Activated B cell treated with CpG ODN at 0.5 μM for 24 hours (primary cell): ENCODE measurements at places on chromosomes 13 and 19.

GRCh38 chr19:47456721-47457474, 14.8 kb downstream of the SLC8A2 start:
- DNase-seq, result no peak

- peak; percentile 54 for DNase-seq
These were observed 154.9 kb downstream of the TM9SF2 start for GRCh38 chr13:99656092-99656745.

DNA sequence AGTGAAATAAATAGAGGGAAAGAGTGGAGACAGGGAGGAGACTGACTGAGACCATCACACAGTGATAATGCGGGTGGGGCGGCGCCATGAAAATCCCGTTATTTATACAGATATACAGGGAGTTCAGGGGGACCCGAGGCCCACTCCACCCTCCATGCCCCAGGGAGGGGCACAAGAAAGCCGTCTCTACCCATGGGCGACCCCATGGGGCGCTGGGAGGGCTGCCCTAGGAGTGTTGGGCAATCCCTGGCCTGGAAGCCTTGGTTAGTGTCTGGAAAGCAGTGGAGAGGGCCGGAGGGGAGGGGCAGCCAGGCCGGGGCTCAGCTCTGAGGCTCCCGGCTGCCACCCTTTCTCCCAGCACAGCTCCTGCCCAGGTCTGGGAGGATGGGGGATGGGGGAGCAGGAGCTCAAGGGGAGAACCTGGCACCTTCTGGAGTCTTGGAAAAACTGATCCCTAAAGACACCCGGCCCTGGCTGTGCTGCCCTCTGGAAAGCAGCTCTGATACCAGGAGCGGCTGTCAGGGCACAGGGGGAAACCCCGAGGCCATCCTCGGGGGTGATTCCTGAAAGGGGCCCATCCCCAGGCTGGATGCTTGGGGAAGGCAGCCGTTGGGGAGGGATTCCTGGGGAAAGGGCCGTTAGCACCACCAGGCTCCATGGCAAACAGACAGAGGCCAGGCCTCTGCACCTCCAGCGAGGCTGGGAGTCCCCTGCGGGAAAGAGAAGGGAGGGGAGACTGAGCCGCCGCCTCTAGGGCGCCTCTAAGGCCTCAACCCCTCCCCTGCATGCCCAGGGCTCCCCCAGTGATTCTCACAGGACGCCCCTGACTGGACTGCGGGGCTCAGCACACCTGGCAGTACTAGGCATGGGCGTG, 3.0 kb upstream of the PRKD2 start:
- no peak for DNase-seq

- DNase-seq, result peak; percentile 64
These were observed 7.6 kb downstream of the CAPN12 start for GRCh38 chr19:38736413-38737280.

- no peak for DNase-seq
These were observed 5.7 kb downstream of the SLC7A9 start for GRCh38 chr19:32863841-32864240.

DNA sequence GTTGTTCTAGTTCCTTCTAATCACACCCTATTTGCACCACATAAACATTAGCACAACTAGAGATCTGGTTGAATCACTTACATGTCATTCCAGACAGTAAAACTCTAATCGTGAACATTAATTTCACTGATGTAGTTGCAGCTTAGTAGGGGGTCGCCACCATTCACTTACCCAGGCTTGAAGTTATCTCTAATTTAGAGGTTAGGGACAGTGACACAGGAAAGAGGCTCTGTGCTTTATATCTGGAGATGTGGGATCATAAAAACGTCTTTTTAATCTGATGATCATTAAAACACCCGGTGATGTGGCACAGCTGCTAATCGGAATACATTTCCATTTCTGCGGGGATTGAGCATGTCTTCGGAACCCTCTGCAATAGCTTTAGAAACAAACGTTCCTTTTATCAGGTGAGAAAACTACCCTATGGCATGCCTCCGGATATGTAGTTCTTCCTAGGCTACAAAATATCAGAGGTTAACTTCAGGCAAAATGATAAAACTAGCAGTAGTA, 523.0 kb downstream of the MYO16 start:
- no peak for DNase-seq

DNA sequence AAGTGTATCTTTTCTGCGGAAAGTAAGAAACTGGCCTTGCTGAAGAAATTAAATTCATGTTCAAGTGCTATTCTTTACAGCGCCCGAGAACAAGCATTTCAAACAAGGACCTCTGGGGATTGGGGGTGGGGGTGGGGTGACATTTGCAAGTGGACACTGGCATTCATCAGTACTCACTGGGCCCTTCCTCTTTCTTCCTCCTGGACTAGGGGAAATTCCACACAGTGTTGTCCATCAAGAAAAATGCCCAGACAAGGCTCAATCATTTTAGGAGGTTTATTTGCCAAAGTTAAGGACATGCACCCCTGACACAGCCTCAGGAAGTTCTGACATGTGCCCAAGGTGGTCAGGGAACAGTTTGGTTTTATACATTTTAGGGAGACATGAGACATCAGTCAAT, 22.9 kb upstream of the OR10H1 start:
- no peak for DNase-seq

- DNase-seq, result no peak
These were observed 1.2 kb upstream of the ZNF574 start for GRCh38 chr19:42074513-42075363.

DNA sequence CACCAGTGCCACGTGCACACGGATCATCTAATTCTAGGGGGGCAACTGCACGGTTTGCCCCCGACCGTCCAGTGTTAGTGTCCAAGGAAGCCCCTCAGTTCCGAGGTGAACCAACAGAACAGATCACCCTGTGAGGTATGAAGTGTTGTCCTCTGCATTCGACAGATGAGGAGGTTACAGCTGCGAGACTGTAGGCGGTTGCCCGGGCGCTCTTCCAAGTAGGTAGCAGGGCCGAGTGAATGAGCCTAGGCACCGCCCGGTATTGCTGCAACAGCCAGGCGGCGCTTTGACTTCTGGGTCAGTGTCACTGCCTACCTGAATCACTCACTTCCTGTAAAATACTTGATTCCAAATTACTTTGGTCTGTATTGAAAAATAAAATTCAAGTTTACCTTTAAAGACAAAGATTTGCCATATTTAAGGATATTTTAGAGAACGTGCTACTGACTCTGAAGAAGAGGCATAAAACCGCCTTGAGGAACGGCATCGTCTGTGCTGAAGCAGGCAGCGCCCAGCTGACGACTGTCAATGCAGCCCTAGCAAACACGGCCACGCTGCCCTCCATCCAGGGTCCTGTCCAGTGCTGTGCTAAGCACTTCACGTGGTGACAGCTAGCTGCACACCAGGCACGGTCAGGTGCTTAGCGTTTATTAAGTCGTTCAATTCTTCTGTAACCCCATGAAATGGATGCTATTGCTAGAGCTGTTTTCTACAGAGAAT, 19.3 kb upstream of the RASA3 start:
- DNase-seq, result no peak

DNA sequence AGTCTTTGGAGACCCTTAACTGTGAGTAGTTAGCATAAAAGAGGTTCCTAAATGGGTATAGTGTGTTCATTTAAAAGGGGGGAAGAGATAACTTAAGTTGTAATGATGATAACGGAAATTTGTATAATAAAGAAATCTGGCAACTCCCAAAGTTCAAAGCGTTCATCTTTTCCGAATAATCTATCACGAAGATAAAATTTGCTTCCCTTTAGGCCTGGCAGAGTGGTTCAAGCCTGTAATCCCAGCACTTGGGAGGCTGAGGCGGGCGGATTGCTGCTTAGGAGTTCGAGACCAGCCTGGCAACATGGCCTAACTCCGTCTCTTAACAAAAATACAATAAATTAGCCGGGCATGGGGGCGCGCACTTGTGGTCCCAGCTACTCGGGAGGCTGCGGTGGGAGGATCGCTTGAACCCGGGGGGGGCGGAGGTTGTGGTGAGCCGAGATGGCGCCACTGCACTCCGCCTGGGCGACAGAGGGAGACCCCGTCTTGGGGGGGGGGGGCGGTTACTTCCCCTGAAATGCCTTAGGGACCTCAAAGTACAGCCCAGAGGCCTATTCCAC, 934 bp downstream of the N4BP2L2 start:
- peak; percentile 25 for DNase-seq

GRCh38 chr13:23039266-23039935, 141.4 kb upstream of the SGCG start:
- DNase-seq, result no peak

GRCh38 chr19:50651174-50651573, 1.9 kb downstream of the C19orf81 start:
- DNase-seq, result no peak

DNA sequence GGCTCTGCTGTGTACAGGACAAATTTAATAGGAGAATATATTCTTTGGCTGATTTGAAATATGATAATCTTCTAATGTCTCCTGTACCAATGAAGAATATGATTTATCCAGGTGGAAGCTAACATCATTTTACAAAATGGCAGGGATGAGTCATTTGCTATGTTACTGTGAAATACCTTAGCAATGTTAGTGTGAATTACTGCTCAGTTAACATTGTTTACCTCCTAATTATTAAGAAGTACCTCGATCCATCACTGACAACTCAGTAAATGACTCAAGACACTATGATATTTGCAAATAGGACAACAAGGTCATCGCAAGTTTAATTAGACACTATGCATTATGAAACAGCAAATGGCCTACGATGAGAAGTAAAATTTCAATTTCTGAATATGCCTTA, 309.1 kb upstream of the EDNRB start:
- no peak for DNase-seq

- no peak for DNase-seq
These were observed 30.3 kb downstream of the AP1M1 start for GRCh38 chr19:16227837-16228636.

- no peak for DNase-seq
These were observed 547.0 kb upstream of the SLITRK5 start for GRCh38 chr13:87123987-87124784.

- no peak for DNase-seq
These were observed 2301.2 kb downstream of the PCDH9 start for GRCh38 chr13:64928696-64929499.

DNA sequence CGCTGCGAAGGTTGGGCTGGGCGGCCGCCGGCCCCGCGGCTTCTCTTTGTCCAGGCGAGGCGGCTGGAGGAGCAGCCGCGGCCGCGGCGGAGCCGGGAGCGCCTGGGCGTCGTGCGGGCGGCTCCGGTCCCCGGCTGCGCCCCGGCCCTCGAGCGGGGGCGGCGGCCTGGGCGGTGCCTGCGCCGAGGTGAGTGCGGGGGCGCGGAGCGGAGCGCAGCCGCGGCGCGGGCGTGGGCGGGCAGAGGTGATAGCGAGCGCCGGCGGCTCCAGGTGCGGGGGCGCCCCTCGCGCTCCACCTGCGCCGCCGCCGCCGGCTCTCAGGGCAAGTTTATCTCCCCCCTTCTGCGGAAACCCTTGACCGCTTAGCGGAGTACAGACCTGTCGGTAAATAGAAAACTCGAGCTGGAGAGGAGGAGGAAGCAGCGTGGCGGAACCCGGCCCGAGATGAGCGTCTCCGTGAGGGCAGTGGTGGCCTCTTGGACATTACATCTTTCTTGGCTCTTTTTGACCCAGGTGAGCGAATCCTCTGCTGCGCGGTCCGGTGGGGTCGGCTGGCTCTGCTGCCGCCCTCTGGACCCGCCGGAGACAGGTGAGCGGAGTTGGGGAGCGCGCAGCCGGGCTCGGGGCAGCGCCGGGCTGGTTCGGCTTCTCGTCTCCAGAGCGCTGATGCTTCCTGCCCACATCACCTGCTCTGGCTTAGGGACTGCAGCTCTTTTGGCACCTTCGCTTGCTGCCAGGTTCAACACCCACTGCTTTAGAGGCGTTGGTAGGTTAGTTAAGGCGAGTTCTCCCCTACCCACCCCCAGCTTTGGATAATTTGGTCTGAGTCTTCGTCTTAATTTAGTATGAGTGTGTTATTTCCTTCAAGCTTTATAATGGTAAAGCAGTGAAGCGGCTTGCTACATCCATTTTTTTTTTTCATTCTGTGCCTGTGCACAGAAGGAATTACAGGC, at the start of gene MTUS2:
Gene MTUS2 (plus strand): TSS at position 241 of the 953 bp plus-strand sequence.
- no peak for DNase-seq

GRCh38 chr13:89577301-89577700, 1770.2 kb upstream of the MIR17HG start:
- DNase-seq, result no peak

- no peak for DNase-seq
These were observed 180.5 kb downstream of the EFNB2 start for GRCh38 chr13:106354961-106355360.

DNA sequence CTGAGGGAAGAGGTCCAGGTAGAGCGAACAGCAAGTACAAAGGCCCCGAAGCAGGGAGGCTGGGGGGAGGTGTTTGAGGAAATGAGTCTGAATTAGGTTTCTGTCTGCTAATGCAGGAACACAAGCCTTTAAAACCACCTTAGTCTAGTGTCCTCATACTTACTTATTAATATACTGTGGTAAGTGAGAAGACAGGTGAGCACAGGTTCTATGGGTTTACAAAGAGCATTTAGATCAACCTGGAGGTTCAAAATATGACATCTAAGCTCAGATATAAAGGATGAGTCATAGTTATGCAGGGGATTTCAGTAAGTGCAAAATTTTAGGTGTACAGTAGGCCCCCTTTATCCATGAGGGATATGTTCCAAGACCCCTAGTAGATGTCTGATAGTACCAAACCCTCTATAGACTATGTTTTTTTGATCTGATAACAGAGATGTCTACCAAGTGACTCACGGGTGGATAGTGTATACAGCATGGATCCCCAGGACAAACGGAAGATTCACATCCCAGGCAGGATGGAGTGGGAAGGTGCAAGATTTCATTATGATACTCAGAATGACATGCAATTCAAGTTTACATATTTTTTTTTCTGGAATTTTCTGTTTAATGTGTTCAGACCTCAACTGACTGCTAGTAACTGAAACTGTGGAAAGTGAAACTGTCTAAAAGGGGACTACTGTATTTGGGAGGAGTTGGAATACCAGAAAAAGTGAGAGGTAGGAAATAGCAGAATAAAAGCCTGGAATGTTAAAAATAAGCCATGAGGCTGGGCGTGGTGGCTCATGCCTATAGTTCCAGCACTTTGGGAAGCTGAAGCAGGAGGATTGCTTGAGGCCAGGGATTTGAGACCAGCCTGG, 18.2 kb upstream of the MED4 start:
- no peak for DNase-seq

DNA sequence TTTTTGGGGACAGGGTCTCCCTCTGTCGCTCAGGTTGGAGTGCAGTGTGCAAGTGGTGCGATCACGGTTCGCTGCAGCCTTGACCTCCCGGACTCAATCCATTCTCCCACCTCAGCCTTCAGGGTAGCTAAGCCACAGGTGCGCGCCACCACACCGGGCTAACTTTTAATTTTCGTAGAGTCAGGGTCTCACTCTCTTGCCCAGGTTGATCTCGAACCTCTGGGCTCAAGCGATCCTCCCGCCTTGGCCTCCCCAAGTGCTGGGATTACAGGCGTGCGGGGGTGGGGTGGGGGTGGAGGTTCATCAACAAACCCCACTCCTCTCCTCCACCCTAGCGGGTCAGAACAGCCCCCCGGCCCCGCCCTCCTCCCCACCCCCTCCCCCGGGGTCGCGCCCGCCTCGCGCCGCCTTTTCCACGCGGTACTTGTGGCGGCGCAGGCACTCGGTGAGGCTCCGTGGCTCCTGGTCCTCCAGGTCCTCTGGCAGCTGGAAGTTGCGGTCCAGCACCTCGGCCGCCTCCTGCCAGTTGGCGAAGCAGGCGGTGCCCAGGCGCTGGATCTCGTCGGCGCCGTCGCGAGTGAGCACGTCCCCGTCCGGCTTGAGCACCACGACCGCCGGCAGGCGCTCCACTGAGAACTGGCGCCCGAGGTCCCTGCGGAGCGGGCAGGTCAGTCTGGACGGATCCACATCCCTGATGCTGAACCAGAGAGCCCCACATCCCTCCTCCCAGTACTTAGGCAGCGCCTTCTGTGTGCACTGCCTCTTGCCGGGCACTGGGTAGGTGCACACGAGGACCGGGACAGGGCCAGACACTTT, 5.2 kb downstream of the NXNL1 start:
- no peak for DNase-seq
